SIG-M5 (cell line): ENCODE measurements at places on chromosomes 7 and 10.

DNA sequence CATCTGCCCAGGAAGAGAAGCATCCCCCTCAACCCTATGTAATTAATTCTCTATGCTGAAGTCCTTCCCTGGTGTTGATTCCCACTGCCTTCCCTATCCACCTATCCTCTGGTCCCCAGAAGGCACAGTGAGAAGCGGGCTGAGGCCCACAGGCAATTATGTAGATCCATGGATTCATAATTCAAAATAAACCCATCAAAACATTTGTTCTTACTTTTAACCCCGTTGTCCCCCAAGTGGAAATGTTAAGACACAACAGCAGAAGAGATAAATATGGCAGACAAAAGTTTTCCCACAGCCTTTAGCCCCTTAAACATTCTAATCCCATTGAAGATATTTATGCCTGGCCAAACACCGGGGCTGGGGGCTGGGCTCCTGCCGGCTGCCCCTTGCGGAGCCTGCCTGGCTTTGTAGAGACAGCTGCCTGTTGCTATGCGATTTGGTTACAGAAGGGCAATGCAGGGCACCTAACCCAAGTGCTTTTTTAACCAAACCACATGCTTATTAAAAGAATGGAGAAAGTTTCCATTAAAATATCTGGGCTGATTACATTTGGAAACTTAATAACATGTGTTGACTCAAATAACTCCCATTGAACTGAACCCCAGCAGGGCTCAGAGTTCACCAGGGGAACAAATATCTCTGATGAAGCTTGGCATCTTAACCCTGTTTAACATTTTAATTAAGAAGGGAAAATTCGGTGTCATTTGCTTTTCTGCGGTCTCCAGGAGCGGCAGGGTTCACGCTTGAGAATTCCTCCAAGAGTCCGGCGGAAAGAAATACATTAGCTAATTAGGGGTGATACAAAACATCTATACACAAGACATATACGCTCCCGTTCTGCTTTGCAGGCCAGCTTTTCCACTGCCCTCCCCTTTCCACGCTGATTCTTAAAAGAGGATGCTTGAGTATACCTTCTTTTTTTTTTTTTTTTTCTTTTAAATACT, 110.8 kb upstream of the FGFR2 start:
- DNase-seq, result no peak

- no peak for DNase-seq
Observed at GRCh38 chr10:28036587-28036986, 37.7 kb upstream of the ODAD2 start.

DNA sequence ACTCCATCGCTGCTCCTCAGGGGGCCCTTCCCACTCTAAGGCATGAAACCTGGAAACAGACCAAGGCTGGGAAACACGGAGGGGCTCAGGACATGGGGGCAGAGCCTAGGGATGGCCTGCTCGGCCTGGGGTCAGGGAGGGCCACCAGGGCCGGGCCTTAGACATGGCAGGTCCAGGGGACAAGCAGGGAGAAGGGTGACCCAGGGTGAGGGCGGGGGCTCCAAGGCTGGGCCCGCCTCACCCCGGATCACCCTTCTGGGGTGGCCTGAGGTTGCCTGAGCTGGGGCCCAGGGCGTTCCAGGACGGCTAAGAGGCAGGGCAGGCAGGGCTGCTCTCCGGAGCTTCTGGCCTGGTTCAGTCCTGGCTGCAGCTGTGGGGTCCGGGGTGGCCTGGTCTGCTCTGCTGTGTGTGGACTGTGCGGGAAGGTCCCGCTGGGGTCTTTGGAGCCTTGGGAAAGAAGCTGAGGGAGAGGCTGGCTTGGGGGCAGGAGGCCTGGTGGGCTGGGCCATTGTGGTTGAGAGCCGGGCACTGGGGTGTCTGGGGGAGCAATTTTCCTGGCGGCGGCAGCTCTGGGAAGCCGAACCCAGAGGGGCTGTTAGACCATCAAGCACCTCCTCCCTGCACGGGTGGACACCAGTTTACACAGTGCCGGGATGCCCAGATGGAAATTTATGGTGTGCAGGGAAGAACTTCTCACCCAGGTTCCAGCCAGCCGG, 52.2 kb downstream of the UNCX start:
- no peak for DNase-seq

GRCh38 chr10:70575874-70576802, 26.4 kb downstream of the PRF1 start:
- DNase-seq, result no peak

DNA sequence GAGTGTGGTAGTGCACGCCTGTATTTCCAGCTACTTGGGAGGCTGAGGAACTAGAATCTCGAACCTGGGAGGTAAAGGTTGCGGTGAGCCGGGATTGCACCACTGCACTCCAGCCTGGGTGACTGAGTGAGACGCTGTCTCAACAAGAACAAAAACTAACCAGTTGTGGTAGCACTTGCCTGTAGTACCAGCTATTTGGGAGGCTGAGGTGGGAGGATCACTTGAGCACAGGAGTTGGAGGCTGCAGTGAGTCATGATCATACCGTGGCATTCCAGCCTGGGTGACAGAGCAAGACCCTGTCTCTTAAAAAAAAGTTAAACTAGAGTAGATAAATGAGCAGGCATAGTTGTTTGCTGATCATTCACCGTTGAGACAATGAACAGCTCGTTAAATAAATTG, 48.9 kb downstream of the CUX1 start:
- DNase-seq, result no peak

DNA sequence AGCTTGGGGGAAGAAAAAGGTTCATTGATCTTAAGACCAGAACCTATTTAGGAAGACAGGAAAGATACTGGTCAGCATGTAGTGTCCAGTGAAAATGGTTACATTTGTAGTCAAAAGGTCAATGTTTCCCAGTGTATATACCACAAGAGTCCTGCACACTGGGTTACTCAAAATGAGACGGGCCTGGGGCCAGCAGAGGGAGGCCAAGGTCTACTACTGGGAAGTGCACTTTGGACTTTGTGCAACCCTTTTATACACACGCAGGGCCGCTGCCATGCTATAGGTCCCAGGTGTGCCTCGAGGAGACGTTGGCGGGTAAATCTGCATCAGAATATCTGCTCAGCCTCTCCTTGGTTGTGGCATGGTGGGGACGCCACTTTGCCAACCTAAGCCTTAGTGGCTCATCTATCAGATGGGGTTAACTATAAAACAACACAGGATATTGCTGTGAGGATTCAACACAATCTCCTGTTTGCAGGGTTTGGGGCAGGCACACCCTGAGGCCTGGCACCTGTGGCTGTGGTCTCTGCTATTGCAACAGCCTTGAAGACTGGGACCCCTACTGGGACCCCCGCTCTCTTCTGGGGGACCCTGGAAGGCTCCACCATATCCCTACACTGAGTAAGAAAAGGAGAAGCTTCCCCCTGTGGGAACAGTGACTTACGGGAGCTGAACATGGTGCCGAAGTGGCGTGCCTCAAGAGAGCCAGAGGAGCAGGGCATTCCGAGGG, 19.7 kb downstream of the CLRN3 start:
- no peak for DNase-seq

GRCh38 chr10:121242741-121243608, 355.3 kb downstream of the FGFR2 start:
- DNase-seq, result no peak

GRCh38 chr10:87503401-87503800, 1.3 kb upstream of the MINPP1 start:
- DNase-seq, result no peak

- no peak for DNase-seq
Observed at GRCh38 chr7:132169730-132170129, 406.5 kb downstream of the PLXNA4 start.

DNA sequence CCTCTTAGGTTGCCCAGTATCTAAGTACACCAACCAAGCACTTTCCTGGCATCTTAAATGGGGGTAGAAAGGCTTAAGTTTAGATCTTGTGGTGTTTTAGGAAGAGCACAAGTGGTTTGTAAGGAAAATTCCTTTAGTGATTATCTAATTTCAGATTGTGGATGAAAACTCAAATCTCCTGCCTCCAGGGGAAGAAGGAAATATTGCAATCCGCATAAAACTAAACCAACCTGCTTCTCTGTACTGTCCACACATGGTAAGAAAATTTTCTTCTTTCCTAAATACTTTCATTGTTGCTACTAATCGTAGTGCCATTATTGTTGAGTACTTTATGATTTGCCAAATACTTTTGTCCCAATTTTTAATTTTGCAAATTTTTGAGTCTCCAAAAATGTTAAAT, 31.1 kb downstream of the ACSM6 start:
- DNase-seq, result no peak

GRCh38 chr10:96565774-96566173, 21.0 kb downstream of the TM9SF3 start:
- DNase-seq, result no peak

- DNase-seq, result no peak
Observed at GRCh38 chr7:55019691-55020465, 1.1 kb downstream of the EGFR start.

DNA sequence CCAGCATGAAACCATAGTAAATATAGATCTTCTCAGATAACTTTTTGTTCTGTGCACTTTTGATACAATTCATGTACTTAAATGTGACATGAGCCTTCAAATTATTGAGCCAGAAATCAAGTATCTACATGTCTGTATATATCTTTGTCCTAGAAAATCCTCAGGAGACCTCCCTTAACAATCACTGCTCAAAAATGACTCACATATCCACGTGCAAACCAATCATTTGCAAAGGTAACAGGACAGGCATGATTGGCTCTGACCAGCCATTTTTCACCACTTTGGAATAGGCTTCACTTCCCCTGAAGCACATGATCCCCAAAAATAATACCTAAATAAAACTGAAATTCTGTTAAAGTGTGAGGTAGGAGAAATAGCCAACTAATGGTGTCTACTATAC, 902.5 kb downstream of the PCDH15 start:
- DNase-seq, result no peak

- no peak for DNase-seq
Observed at GRCh38 chr7:22799633-22800032, 23.0 kb downstream of the TOMM7 start.

DNA sequence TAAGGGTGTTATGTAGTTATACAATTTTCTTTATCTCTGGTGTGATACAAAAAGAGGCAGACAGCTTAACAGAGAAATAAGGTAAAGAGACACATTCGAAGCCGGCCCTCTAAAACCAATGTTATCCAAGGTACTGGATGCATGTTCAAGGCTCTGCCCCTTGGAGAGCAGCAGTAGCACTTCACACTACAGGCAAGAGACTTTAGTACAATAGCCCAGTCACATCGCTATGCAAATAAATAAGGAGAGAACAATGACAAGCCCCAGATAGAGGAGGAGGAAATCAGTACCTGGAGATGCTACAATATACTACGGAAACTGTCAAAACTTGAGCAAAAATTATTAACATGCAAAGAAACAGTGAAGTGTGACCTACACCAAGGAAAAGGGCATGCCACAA, 111.1 kb downstream of the ITGB1 start:
- DNase-seq, result no peak

- DNase-seq, result no peak
Observed at GRCh38 chr7:98903246-98903645, 24.9 kb downstream of the TRRAP start.

- no peak for DNase-seq
Observed at GRCh38 chr10:121134711-121135110, 283.5 kb downstream of the WDR11 start.

GRCh38 chr7:34061149-34061548, 155.8 kb downstream of the BMPER start:
- no peak for DNase-seq

DNA sequence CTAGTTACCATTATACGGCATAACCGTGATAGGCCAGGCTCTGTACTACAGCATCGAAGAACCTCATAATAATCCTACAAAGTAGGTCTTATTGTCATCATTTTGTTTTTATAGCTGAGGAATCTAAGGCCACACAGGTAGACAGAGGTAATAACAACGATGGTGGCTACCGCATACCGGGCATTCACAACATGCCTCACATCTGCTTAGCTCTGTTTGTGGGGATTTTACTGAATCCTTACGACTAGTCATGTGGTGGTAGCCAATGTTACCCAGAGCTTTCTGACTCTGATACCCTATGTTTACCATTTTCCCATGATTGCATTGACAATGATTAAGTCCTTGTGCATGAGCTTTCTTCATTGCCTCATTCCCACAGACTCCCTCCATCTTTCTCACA, 269.4 kb downstream of the TCF7L2 start:
- DNase-seq, result no peak

GRCh38 chr10:116663342-116663741, 42.6 kb downstream of the PNLIPRP2 start:
- no peak for DNase-seq

- DNase-seq, result no peak
Observed at GRCh38 chr7:100694098-100694745, at the start of gene GIGYF1. TSS of gene GIGYF1 (minus strand) at chr7:100694250. CDS start at chr7:100688238, 6,012 bp downstream.

DNA sequence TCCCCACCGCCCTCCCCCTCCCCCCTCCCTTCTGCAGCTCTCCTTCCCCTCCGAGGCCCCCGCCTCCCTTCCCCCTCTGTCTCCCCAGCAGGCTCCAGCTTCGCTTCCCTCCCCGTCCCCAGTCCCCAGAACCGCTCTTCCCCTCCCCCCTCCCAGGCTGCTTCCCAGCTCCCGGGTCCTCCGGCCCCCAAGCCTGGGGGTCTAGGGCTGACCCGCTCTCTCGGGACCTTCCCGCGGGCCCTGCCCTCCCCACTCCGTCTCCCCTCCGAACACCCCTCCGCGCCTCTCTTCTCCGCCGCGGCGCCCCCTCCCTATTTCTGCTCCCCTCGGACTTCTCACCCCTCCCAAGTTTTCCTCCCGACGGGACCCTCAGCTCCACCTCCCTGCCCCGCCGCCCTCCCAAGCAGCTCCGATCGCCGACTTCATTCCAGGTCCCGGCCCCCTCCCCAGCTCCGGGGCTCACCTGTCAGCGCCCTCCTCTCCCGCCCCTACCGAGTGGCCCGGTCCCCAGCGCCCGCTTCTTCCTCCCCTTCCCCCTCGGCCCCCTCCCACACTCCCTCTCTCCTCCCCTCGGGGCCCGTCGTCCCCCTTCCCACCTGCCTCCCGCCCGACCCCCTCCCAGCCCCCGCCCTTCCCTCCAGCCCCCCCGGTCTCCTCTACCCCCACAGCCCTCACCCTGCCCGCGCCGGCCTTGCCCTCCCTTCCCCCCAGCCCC, 990 bp downstream of the ZNF467 start:
- no peak for DNase-seq

GRCh38 chr7:120033114-120033513, 239.9 kb upstream of the KCND2 start:
- no peak for DNase-seq

DNA sequence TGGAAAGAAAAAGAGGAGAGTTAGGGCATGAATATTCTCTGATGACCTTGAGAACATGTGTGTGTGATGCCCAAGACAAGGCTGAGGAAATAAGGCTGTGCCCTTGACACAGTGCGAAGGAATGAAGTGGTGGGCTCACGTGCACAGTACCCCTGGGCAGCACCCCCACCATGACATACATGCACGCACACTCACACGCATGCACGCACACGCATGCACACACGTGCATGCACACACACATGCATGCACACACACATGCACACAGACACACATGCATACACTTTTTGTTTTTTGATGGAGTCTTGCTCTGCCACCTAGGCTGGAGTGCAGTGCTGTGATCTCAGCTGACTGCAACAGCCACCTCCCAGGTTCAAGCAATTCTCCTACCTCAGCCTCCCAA, 118.1 kb downstream of the GATA3 start:
- DNase-seq, result no peak
